LHCN-M2 (cell line): ENCODE measurements at places on chromosomes 5 and 9. TPM values are rescaled to one million over a fixed set of nuclear protein-coding genes. Genes with fewer than 3 reads are reported as not detected.

DNA sequence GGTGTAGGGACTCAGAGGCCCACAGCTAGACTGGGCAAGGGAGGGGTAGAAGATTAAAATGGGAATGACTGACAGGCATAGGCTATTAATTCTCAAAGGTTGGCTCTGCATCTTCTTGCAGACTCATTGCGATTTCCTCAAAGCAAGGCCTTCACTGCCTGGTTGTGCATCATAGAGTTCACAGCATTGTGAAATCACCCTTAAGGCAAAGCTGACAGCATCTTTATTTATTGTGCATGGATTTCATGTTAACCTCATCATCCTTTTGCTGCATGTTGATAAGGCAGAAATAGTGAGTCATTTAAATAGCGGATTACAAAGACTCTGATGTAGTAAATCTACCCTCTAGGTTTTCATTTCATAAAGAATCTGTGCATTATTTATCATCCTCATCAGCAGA is 13.6 kb upstream of the PALM2AKAP2 start:
- DNase-seq = no peak

DNA sequence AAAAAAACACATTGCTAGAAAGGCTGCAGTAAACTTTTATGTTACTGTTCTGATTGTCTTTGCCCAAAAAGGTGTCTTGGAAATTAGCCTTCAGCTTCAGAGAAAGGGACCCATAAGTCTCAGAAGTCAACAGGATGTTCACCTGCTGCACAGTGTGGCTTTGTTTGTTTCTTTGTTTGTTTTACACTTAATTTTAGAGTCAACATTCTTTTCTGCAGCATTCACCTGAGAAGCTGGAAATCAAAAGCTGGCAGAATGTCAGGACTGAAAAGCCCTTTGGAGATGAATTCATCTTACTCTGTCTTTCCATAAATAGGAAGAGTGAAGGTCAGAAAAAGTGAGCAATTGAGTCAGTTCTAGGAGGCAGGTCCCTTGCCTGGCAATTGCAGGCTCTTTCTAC is 170.0 kb downstream of the PAPPA start:
- no peak for DNase-seq

DNA sequence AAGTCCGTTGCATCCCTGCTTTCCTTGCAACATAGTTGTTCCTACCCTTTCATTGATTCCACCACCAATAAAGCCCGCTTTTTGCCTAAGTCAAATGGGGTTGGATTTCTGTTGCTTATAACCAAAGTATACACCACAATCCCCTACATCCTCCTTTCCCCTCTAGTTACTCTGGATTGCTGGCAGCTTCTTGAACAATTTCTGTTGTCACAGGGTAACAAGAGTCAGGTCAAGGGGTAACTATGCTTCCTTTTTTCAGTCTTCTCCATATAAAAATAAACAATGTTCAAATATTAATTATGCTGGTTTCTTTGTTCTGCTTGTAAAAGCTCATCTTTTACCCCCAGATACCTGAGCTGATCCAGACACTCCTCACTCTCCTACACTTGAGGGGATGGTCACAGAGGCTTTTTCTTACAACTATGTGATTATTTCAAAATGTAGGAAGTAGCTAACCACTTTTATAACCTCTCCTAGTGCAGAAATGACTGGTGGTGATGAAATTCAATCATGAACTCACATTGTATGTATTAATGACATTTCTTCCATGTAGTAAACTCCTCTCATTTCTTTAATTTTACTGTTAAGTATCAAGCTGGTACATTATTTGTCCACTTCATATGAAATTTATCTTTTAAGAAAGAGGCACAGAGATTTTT is 136.5 kb downstream of the SNX18 start:
- DNase-seq = no peak

GRCh38 chr9:122815544-122815943 is 12.8 kb downstream of the PDCL start:
- no peak for DNase-seq

Gene COL23A1
- not detected in 2 replicates for total RNA-seq
